ENCODE measurements at places on chromosomes 3 and 15.

- DNase-seq = no peak
These were observed 28.6 kb upstream of the SH3BP5 start for GRCh38 chr3:15360788-15361493.

DNA sequence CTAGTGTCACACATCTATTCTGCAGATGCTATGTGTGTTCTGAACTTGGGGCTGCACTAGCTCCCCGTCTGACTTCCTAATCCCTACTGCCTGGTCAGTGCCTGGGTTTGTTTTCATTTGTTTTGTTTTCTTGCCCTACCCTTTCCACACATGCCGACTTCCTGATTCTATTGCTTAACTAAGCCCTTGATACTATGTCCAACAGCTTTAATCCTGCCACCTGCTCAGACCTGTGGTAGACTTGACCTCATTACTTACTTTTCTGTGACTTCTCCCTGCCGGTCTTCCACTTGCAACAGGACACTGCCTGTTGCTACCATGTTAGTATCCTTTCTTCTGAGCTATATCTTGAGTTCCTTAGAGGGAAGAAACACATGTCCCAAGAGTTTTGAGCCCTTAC lies 39.3 kb upstream of the CEMIP start:
- no peak for DNase-seq

DNA sequence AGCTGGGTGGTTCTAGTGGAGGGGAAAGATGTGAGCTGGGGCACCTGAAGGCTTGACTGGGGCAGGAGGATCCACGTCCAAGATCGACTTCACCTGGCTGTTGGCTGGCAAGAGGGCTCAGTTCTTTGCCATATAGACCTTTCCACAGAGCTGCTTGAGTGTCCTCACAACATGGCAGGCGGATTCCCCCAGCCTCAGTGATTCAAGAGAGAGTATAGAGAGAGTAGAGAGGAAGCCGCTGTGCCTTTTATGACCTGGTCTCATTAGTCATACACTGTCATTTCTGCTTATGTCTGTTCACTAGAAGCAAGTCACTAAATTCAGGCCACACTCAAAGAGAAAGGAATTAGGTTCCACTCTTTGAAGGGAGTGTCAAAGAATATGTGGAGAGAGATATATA lies 101.6 kb downstream of the APBA2 start:
- no peak for DNase-seq

GRCh38 chr15:65971741-65971995 lies 102.4 kb downstream of the RAB11A start:
- DNase-seq = no peak

DNA sequence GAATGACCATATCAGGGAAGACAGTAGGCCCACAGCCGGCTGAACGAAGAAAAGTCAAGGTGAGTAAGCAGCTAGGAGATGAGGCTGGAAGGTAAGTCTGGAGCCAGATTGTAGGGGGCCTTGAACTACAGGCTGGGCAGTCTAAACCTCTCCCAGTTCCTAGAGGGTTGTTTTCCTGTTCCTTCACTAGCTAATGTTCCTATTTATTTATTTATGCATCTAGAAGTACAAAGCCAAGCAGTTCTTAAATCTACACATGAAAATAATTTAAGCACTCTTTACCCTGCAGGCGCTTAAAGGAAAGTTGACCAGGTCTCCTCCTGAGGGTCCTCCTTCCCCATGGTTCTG lies 3.7 kb downstream of the ACAA1 start:
- no peak for DNase-seq

GRCh38 chr15:57541805-57542504 lies 49.7 kb upstream of the MYZAP start:
- DNase-seq = peak; percentile 76

GRCh38 chr3:67819447-67819846 lies 165.0 kb upstream of the SUCLG2 start:
- DNase-seq = no peak

GRCh38 chr3:46860017-46860809 lies 3.0 kb downstream of the MYL3 start:
- DNase-seq = peak; percentile 61

DNA sequence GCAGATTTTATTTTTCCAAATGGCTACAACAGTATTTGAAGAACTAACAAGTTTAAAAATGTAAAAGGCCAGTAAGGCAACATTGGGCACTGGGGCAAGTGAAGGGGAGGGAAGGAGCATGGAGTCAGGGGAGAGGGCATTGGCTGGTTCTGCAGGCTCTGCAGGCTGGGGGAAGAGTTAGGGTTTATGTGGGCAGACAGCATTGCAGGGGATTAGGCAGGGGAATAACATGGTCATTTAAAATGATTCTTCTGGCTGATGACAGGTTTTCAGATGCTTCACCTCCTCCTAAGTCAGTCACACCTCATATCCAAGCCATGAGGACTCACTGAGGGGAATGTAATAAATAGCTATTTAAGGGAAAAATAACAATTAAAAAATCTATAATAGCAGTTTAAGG lies 52.6 kb downstream of the BTD start:
- no peak for DNase-seq

GRCh38 chr15:62994975-62995681 lies 47.4 kb upstream of the TPM1 start:
- no peak for DNase-seq

- peak; percentile 64 for DNase-seq
These were observed 1.1 kb downstream of the VGLL4 start for GRCh38 chr3:11642431-11643191.

- no peak for DNase-seq
These were observed 17.5 kb downstream of the SEMA7A start for GRCh38 chr15:74415966-74416916.

- no peak for DNase-seq
These were observed 27.9 kb upstream of the SLC30A4 start for GRCh38 chr15:45550436-45550835.
